Stimulated activated CD4-positive, alpha-beta T cell treated with anti-CD3 and anti-CD28 coated beads, Interleukin-15, amount 100 ng/mL, for 1 hour (primary cell): ENCODE measurements at places on chromosomes 12 and 14.

- no peak for DNase-seq
Measured at GRCh38 chr14:54665946-54666345, 99.0 kb downstream of the SAMD4A start.

GRCh38 chr12:25725470-25725869, 172.4 kb upstream of the LMNTD1 start:
- no peak for DNase-seq

DNA sequence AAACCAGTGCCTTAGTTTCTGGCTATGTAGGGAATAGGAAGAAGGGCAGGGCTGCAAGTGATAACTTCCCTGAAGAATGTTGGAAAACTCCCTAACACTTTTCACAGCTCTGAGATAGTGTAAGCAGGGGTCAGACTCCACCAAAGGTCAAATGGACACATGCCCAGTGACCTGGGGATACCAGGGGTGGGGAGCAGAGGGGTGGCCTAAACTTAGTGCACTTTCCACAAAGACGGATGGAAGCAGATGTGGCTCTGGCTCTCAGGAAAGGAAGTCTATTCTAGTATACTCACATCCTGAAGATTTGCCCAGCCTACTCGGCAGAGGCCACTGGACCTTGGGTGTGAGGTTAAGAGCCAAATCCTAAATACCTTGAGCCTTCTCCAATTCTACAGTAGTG, 285.8 kb downstream of the NUAK1 start:
- no peak for DNase-seq

DNA sequence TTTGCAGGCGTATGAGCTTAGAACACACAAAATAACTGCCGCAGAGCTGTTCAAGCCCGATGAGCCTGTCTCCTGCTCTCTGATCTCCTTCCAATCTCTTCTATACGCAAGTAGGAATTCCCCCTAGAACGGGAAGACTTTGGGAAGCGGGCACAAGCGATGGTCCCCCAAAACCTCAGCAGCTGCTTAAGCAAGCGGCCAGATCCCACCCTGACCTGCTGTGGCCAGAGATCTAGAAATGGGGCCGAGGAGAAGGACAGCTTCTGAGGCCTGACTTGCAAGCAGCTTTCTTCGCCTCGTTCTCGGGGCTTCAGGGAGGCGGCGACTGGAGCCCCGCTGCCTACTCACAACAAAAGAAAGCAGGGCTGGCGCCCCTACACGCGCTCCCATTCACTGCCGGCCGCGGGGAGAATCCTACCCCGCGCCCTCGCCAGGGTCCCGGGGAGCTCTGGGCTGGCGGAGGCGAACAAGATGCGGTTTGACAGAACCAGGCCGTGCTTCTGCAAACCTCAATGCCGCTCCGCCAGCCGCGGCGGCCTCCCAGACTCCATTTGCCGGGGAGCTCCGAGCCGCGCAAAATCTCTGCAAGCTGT, 922 bp downstream of the TBX5 start:
- no peak for DNase-seq

GRCh38 chr12:89824822-89825221, 116.2 kb upstream of the ATP2B1 start:
- no peak for DNase-seq

GRCh38 chr14:76491172-76491930, 115.4 kb downstream of the ESRRB start:
- no peak for DNase-seq

GRCh38 chr14:94673781-94674231, 61.6 kb downstream of the SERPINA3 start:
- no peak for DNase-seq

GRCh38 chr14:37051153-37051552, 121.3 kb downstream of the SLC25A21 start:
- no peak for DNase-seq

DNA sequence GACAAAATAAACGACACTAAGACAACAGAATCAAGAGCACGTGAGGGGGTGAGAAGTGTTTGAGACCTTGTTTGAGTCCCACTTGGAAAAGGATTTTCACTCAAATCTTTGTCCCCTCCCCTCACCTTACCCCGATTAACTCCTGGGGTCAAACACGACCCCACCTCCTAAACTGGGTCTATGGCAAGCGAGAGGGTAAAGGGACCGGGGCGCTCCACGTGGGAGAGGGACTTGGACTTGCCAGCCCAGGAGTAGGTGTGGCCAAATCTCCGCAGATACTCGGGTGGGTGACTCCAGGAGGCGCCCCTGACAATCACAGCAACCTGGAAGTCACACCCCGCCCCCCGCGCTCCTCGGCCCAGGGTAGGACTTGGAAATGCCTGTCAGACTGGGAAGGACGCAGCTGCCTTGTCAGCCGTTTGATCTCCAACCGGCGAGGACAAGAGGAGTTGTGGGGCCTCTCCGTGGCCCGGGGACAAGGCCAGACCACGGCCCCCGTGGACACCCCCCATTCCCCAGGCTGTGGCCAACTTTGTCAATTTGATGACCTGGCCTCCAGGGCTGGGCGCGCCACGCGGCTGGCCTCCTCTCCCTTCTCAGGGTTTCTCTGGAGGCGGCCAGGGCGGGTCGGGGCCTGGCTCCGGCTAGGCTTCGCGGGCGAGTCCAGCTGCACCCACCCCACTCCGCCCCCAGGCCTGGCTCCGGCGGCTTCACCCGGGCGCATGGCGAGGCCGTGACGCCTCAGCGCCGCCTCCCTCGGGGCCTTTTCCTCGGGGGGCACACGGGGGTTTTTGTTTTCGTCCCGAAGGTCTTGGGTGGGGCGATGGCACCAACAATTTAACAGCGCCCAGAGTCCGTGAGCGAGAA, 1.1 kb upstream of the BCL11B start:
- no peak for DNase-seq

DNA sequence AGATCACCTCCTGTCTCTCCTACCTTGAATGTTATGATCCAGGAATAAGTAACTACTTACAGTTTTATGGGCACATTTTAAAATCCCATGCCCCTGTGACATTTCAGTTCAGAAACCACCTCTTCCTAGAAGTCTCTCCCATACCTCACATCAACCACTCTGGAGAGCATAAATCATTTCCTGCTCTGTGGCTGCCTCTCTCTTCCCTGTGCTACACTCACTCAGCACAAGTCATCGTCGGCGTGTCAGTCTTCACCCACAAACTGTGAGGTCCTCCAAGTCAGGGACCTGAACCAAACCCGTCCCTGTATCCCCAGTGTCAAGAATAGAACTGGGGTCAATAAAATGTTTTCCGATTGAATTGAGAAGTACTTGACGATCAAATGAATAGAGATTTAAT, 863.3 kb downstream of the BCL11B start:
- no peak for DNase-seq

GRCh38 chr12:117470804-117471203, 109.4 kb upstream of the NOS1 start:
- DNase-seq, result no peak

- DNase-seq, result no peak
Measured at GRCh38 chr14:73142216-73142615, 5.9 kb downstream of the PSEN1 start.

GRCh38 chr14:25086081-25086480, 36.1 kb upstream of the STXBP6 start:
- no peak for DNase-seq

GRCh38 chr14:55430024-55430690, 10.3 kb downstream of the TBPL2 start:
- no peak for DNase-seq

- no peak for DNase-seq
Measured at GRCh38 chr14:100442498-100443490, 119.7 kb downstream of the SLC25A47 start.

GRCh38 chr12:107459641-107460040, 226.0 kb upstream of the PWP1 start:
- no peak for DNase-seq

DNA sequence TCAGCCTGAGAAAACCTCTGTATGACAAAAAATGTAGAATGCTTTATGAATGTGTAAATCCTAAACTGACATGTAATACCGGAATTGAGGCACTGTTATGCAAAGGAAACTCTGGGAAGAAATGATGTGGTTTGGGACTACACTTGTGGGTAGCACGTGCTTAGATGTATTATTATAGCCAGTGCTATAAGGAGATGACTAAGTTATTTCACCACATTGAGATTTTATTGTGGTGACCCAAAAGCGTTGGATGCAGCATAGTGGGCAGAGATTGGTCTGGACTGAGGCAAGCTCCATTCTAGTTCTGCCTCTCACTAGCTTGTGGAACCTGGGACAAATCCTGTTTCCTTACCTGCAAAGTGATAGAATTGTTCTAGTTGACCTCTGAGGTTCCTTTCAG, 172.2 kb downstream of the SNAPC1 start:
- no peak for DNase-seq

GRCh38 chr12:17954788-17955187, 135.2 kb downstream of the RERGL start:
- DNase-seq, result no peak

- DNase-seq, result no peak
Measured at GRCh38 chr14:36880276-36880675, 218.6 kb downstream of the PAX9 start.

GRCh38 chr12:95499772-95500171, 25.8 kb downstream of the METAP2 start:
- no peak for DNase-seq

GRCh38 chr12:49982246-49983087, 9.7 kb downstream of the AQP6 start:
- DNase-seq, result no peak

DNA sequence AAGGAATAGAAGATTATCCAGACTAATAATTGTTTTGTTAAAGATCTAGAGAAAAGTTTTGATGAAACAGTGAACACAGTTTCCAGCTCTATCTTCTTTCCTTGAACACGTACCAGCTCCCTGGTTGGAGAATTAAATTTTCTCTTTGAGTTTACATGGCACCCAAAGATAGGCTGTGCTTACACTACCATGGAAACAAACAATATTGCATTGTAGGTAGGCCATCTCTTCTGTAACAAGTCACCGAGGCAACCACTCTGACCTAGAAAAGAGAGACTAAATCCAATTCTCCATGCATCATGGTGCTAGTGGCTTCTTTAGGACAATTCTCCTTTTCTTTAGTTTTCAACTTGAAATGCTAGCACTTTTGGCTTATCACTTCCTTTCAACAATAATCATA, 9.9 kb downstream of the BMAL2 start:
- DNase-seq, result no peak

GRCh38 chr14:56515739-56516138, 63.9 kb upstream of the TMEM260 start:
- DNase-seq, result no peak

DNA sequence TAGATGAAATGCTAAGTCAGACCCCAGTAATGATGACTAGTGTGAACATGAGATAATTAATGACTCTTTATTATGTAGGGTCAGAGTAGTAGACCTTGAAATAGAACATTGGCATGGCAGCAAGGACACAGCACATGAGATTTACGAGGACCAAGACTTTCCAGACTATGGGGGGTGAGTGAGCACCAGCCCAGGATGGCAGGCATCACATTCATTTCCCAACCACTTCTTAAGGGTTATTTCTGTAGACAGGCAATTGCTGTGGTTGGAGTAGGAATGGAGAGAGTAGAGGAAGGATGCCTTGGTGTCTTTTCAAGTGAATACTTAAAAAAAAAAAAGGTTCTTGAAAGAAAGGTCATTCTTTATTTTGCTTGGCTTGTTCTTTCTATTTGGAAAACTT, 189.4 kb upstream of the DYRK2 start:
- DNase-seq, result no peak

DNA sequence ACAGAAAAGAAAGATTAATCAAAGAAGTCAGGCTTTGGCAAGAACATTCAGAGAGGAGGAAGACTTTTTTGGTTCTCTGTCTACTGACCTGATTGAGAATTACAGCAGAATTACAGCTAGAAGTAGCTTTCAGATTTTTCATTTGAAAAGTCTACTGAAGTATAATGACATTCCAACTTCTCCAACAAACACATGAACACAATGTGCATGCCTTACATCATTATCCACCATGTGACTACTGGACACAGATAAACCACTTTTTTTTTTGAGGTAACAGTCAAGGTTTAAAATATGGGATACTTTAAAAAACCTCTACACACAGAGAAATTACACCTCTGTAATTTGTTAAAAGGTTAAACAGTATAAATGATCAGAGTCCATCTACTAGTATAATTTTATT, 12.3 kb downstream of the BTBD7 start:
- DNase-seq, result no peak

- no peak for DNase-seq
Measured at GRCh38 chr14:72554994-72555608, 338.8 kb downstream of the DPF3 start.

DNA sequence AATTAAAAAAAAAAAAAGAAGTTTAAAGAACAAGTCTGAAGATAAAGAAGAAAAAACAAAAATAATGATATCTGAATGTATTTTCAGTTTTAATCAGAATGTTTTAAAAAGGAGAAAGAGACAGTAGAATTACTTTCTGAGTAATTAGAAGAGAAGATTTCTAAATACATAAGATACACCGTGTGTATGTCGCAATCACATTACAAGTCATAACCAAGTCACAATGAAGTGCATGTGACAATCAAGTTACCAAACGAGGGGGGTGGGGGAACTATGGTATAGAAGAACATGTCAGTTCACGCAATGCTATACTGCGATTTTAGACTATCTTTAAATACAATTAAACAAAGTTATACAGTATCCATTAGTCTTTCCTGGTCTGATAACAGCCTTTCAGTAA, 1464.1 kb upstream of the FLRT2 start:
- DNase-seq, result no peak

GRCh38 chr12:102883204-102883799, 33.7 kb downstream of the PAH start:
- DNase-seq, result no peak

DNA sequence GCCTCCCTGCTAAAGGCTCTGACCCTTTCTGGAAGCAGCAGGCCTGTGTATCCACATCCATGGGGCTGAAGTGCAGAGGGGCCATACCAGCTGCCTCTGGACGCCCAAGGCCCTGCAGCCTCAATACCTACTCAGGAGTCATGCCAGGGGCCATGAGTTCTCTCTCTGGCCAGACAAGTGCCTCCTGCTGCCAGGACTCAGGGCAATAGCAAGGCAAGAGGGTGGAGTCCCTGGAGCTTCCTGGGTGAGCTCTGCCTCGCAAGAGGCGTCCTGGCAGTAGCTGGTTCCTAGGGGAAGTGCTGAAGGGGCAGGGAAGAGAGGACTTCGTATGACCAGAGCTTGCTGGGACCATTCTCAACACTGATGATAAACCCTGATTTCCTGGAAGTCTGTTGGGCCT, 10.9 kb upstream of the ENDOU start:
- DNase-seq, result no peak

DNA sequence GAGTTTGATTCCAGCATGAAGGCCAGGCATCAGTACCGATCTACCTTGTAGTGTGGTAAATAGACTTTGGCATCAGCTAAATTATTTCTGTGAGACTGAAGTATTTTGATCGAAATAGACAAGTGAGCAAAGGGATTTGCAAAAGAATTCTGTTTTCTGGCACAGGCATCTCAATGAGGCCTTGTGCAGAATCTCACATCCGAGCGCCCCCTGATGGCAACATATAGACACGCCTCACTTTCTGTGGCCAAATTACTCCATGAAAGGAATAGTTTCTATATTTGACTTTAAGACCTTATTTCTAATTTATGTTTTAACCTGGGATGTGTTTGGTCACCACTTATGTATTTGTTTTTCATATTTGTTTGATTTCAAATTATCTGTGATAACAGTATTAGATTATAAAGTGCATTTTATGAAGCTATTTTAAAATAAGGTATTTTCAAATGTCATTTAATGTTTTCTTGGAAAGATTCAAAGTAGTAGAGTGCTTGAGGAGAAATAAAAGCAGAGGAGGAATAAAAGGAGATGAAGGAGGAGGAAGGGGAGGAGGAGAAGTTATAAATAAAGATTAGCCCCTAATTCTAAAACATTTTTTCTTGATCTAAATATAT, 731.9 kb downstream of the NRXN3 start:
- DNase-seq, result no peak
